ENCODE measurements at places on chromosomes 5 and 9. TPM values are rescaled to one million over a fixed set of nuclear protein-coding genes. Genes with fewer than 3 reads are reported as not detected.

DNA sequence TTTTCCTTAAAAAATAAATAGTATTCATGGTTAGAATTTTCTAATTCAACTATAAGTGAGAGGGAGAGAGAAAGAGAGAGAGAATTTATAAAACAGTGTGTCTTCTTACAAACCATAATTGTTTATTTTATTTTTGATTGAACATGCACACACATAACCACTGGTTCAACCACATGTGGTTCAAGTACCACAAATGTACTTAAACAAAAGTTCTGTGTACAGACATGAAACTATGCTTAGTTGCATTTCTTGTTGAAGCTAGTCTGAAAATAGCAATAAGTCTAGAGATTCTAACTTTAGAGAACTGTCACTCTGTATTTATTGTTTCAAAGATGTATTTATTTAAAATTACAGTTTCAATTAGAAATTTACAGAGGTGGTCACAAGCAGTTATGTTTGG lies 130.6 kb upstream of the PDE4D start:
- no peaks in the 10 kb centered on the region for H3K36me3 ChIP-seq
- H3K4me1 ChIP-seq = no peaks in the 10 kb centered on the region
- H3K27ac ChIP-seq = no peak overlapping the region
- H3K4me3 ChIP-seq = no peak overlapping the region
- H3K27me3 ChIP-seq = no peaks in the 10 kb centered on the region

DNA sequence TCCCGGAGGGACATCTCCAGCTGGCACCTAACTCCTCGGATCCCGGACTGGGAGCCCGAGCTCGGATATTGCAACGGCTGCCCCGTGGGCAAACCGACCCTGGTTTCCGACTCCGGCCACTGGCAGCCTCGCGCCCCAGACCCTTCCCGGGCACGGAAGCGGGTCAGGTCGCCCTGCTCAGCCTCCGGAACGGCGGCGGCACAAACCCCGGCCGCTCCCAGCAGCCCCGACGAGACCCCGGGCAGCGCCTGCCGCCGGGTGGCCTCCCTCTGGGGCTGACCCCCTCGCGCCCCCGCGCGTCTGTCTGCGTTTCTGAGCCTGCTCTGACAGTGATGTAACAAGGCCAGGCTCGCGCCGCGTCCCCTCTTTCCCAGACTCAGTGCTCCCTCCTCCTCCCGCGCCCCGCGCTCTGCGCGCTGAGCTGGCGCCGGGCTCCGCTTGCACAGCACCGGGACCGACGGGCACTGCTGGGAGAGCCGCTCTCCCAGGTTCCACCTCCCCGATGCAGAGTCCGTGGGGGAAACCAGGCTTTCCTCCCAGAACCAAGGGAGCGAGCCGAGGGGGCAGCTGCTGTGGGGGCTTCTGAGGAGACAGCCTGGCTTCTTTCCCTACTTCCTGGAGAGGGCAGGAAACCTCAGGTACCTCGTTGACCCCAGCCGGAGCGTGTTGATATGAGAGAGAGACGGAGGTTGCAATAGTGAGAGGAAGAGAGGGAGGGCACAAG lies at the start of gene TMEM215:
TMEM215 (plus strand) TSS at position 373 of the 724 bp plus-strand sequence. CDS start 644 bp downstream, outside the sequence.
- no peak within 1 kb of the TSS for H3K27ac ChIP-seq
- no peaks in the 10 kb centered on the region for H3K36me3 ChIP-seq
- no peak within 1 kb of the TSS for H3K4me3 ChIP-seq

DNA sequence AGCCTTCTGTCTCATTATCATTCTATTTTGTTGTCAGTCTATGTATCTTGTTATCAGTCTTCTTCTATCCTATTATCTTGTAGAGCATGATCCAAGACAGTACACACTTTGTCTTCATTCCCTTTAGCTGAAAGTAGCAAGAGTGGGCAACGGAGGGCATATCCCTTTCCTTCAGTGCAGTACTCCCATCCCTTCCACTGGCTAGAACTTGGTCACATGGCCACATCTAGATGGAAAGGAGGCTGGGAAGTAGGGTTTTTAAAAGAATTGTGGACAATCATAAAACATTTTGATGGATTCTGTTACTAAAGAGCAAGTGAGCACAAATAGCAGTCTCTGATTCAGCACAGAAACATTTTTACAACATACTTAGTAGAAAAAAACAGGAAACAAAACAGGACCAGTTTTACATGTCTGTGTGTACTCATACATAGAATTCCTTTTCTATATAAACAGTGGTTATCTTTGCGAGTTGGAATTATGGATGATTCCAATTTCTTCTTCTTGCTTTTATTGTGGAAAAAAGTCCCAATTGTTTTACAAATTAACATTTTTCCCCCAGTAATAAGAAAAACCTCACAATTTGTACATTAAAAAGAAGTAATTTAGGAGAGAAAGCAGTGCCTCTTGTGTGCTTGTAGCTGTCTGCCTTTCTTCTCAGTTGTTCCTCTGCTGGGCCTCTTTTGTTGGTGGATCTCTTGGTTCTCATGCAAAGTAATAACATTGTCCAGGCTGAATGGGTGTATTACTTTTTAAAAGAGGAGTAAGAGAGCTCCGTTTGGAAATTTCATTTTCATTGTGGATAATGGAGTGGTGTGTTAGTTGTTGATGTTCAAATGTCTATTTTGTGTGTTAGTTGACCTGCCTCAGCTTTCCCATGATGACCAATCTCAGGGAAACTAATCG lies 410.9 kb upstream of the TRPC7 start:
- H3K27me3 ChIP-seq = no peaks in the 10 kb centered on the region
- H3K36me3 ChIP-seq = no peaks in the 10 kb centered on the region
- DNase-seq = no peak
- H3K4me1 ChIP-seq = no peaks in the 10 kb centered on the region

GRCh38 chr5:132003170-132003744 lies 8.2 kb downstream of the ACSL6 start:
- no peaks in the 10 kb centered on the region for H3K36me3 ChIP-seq
- no peak for DNase-seq
- no peak overlapping the region for H3K27ac ChIP-seq
- no peak overlapping the region for H3K4me3 ChIP-seq
- H3K4me1 ChIP-seq = no peaks in the 10 kb centered on the region

DNA sequence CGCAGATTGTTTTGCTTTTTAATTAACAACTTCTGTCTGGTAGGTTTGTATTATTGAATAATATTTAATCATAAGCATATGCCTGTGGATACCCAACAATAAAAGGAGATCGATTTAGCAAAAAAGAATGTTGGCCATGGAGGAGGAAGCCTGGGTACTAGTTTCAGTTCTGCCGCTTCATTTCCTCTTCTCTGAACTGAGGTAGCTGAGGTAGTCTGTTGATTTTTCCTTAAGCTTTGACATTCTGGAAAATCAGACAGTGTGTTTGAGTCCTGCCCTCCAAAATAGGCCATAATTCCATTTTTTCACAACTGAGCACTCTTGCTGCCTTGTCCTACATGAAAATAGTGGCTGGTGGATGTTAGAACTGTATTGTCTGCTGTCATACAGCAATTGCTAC lies 6.0 kb upstream of the GPR21 start:
- no peaks in the 10 kb centered on the region for H3K36me3 ChIP-seq
- no peak overlapping the region for H3K4me3 ChIP-seq
- no peaks in the 10 kb centered on the region for H3K27me3 ChIP-seq
- no peak overlapping the region for H3K27ac ChIP-seq
- no peak for DNase-seq

- no peaks in the 10 kb centered on the region for H3K27me3 ChIP-seq
- no peaks in the 10 kb centered on the region for H3K36me3 ChIP-seq
- no peak for DNase-seq
- no peak overlapping the region for H3K27ac ChIP-seq
- H3K4me1 ChIP-seq = peaks cover 3% of the 10 kb centered on the region
Observed at GRCh38 chr9:34338665-34339385, 9.5 kb downstream of the NUDT2 start.

DNA sequence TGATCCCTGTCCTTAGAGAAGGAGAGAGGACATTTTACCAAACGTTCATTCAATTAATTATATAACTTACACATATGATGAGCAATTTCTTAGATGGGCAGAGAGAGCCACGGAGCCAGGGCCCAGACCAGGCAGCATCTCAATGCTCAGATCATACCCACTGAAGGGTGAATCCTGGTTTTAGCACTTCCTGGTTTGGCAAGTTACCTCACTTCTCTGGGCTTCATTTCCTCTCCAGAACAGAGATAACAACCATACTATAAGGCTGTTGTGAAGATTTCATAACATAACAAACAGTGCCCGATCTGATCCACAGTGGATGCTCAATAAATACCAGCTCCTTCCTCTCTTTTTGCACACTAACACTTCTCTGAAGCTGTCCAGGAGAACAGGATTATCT lies 271.1 kb downstream of the DENND1A start:
- no peak for DNase-seq
- H3K27ac ChIP-seq = no peak overlapping the region
- no peaks in the 10 kb centered on the region for H3K36me3 ChIP-seq
- no peaks in the 10 kb centered on the region for H3K4me1 ChIP-seq

DNA sequence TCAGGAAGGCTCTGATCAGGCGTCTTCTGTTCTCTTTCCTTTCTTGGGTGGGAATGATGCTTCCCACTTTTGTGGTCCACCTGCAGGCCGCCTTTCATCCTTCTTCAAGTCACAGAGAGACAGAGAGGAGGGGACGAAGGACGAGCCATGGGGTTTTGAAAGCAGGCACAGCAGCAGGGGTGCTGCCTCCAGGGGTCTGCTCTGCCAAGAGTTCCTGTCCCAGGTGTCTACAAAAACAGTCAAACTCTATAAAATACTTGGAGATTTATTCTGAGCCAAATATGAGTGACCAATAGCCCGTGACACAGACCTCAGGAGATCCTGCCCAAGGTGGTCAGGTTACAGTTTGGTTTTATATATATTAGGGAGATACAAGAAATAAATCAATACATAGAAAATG lies 34.5 kb upstream of the LCP2 start:
- H3K4me3 ChIP-seq = no peak overlapping the region
- H3K36me3 ChIP-seq = no peaks in the 10 kb centered on the region
- no peaks in the 10 kb centered on the region for H3K27me3 ChIP-seq
- DNase-seq = no peak
- peak overlapping the region; percentile 78 for H3K27ac ChIP-seq
- H3K4me1 ChIP-seq = peaks cover 84% of the 10 kb centered on the region

DNA sequence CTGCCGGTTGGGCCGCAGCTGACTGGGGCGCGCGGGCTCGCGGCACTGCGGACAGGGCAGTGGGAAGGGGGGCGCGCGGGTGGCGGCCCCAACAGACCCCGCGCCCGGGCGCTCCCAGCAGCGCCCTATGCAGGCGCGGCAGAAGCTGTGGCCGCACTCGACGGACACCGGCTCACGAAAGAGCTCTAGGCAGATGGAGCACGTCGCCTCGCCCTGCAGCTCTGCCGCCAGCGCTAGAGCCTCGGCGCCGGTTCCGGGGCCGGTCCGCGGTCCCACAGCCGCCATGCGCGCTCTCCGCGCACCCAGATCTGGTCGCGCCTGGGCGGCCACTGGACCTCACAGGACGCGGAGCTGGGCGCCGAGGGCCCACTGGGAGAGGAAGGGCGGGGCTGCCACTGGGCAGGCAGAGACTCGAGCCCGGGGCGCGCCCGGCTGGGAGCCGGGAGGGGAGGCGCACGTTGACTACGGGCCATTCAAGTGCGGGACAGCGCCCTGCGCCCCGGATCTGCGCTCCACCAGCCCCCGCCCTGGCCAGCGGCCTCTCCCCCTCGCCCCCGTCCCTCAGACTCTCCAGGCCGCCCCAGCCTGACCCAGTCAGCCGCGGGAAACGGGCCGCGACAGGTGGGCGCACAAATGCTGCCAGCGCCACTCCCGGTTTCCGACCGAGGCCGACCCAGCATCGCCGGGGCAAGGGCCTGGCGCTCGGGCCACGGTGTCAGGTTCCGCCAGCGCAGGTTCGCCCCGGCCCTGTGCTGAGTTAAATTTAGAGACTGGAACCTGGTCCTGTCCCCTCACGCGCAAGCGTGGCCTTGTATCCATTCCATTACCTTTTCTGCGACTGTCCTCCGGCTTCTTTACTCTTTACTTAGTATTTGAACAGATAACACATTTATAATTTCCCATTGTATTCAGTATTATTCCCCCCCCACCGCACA lies at the start of gene TRIM7:
TRIM7 (minus strand) TSS at position 371 of the 935 bp plus-strand sequence; CDS start at position 285, 86 bp downstream.
- H3K4me3 ChIP-seq = peak within 1 kb of the TSS; percentile 40
- H3K36me3 ChIP-seq = no peaks in the 10 kb centered on the region
- DNase-seq = no peak

DNA sequence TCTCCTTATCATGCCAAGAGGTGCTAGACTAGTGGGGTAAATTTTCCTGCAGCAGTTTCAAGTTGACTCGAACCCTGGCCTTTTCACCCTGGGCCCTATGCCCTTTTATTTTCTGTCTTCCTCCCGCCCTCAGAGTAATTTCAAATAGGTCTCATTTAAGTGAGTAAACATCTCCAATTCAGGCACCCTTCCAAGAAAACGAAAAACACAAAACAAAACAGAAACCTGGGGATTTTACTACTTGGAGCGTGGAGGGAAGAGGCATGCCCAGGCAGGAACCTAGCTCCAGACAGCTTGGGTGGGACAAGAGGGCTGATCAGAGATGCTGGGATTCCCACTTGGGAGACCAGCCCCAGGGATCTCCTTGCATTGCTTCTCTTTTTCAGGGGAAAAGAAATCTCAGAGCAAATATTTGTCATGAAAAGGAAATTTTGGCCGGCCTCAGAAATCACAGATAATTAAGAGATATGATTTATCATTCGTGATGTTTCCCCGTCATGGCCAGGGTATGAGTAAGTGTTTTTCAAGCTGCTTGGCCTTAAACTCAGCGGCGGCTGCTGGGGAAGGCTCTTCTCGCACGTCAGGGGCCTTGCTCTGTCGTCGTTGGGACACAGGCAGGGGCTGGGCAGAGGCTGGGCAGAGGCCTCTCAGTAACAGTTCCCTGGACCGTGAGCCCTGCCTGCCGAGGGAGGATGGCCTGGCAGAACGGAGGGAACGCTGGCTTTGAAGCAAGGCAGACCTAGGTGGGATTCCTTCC lies 248.6 kb upstream of the KLF4 start:
- no peaks in the 10 kb centered on the region for H3K36me3 ChIP-seq
- peak overlapping the region; percentile 48 for H3K27ac ChIP-seq
- H3K4me3 ChIP-seq = no peak overlapping the region
- DNase-seq = peak; percentile 83
- no peaks in the 10 kb centered on the region for H3K27me3 ChIP-seq

DNA sequence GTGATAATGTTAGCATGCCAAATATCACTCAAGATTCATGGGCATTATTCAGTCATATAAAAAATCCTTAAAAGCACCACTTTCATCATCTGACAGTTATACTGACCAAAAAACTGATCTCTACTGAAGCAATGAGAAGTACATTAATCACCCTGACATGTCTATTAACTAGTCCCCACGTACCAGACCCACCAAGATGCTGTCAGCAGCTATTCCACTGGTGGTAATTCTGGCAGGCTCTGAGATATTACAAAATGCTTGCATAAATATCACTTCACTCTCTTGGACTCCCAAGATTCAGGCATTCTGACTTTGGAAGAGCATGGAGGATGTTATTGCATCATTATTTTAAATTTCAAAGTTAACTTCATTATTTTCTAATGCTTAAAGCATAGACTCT lies 717.0 kb downstream of the DNAH5 start:
- H3K27ac ChIP-seq = no peak overlapping the region
- DNase-seq = no peak
- H3K4me3 ChIP-seq = no peak overlapping the region
- no peaks in the 10 kb centered on the region for H3K27me3 ChIP-seq

Gene CDC37L1
- total RNA-seq = 14.5 TPM

Gene SLC46A2
- total RNA-seq = 13.0 TPM

Gene C5orf46
- total RNA-seq = not detected

Gene ECM2
- total RNA-seq = 20.2 TPM

Gene NFIB
- total RNA-seq = 97.9 TPM

Gene CCNJL
- 19.6 TPM for total RNA-seq

Measured in left lung (tissue), 14 donors.